ENCODE measurements at places on chromosomes 12 and 14.

GRCh38 chr14:100376751-100377171, 53.6 kb downstream of the SLC25A47 start:
- DNase-seq = no peak

DNA sequence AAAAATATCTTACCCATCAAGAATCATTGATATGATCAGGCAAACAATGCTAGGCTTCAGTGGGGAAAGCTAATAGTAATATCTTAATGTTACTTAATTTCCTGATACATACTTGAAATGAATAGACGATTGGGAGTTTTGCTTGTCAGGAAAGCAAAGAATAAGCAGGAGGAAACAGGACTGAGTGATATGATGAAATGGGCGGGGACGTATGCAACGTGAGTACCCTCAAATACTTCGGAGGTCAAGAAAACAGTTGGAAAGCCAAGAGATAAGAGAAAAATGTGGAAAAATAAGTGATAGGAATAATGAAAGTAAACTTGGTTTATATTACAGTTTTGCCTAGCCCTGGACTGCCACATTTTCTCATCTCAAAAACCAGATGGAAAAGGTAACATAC, 49.2 kb downstream of the METTL25 start:
- DNase-seq = no peak

DNA sequence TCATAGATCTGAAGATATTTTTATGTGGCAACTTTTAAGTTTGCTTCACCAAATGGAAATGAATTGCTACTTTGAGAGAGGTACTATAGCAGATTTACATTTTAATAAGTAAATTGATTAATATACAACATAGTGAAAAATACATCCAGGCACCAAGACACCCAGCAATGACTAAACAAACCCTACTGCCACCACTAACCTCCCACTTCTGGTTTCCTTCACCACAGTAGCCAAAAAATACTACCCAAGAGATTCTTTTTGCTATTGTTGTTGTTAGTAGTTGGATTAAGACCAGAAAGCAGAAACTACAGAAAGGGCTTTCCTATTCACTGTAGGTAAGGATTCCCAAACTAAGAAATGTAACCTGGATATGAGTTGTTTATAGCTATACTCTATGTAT, 54.1 kb downstream of the COCH start:
- DNase-seq = no peak

DNA sequence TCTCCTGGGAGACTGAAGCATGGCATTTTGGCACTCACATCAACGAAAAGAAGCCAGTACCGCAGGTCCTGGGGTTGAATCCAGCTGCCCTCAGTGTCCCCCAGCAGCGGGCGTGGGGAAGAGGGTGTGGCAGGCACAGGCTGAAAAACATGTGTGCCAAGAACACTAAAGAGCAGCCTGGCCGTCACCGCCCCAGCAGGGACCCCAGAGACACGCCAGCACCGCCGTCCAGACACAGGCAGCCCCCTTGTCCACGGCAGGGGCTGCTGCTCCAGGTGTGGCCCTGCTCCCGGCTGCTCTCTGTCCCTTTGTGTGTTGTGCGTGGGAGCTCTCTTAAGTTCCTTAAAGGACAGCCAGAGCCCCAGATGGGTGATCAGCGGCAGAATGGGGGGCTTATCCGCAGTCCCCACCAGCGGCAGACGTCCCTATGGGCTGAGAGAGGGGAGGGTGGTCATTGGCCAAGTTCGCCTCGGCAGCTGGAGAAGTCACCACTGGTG, 556 bp downstream of the PHETA1 start:
- no peak for DNase-seq

- DNase-seq = no peak
Observed at GRCh38 chr14:100549834-100550625, 37.2 kb downstream of the BEGAIN start.

DNA sequence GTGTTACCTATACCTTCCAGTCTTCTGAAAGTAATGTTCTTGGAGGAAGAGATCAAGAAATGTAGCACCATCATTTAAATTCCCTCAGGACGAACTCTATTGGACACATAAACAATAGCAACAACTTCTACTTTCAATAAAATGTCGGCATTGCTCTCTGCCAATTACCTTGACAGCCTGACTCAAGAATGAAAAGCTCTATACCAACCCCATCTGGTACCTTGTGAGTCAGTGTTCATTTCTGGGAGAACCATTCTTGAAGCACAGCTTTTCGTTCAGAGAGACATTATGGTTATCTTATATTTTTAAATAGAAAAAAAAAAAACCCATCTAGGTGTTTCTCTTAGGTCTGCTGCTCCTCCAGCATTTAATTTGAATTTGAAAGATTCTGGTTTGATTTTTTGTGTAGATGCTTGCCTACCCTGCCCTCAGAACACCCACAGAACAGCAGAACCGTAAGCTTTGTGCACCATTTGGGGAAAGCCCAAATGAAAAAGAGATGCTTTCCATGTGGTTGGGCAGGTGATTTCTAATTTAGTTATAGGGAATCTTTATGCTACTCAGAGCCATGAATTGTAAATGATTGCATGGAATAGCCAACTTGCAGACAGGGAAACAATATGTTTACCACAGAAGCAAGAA, 156.0 kb downstream of the SAMD4A start:
- DNase-seq = no peak

GRCh38 chr14:71693381-71693780, 238.8 kb upstream of the RGS6 start:
- no peak for DNase-seq

DNA sequence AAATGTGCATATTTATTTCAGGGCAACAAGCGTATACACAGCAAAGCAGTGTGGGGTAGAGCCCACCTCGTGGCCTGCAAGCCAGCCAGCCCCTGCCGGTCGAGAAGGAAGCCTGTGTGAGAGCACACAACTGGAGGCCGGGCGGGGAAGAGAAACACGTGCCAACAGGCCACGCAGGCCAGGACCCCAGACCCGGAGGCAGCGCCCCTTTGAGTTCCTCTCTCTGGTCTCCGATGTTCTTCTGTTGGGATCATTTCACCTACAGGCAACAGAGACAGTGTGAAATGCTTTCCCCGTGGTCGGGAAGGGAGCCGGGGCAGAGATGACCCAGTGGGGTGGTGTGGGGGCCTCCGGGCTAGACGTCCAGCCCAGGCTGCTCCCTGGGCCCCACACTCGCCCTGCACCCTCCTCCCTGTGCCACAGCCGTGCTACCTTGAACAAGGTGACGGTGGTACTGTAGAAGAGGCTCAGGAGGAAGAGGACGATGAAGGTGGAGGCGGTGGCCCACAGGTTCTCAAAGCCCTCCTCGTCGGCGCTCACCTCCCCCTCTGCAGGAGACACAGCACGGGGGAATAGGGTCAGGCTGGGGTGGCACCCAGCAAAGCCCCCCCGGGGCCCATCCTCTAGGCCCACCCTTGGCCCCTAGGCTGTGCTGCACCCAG, 325.5 kb downstream of the TMEM121 start:
- no peak for DNase-seq

- DNase-seq = no peak
Observed at GRCh38 chr14:41073544-41073943, 533.1 kb upstream of the LRFN5 start.

GRCh38 chr14:63180011-63180410, 24.2 kb upstream of the RHOJ start:
- no peak for DNase-seq

DNA sequence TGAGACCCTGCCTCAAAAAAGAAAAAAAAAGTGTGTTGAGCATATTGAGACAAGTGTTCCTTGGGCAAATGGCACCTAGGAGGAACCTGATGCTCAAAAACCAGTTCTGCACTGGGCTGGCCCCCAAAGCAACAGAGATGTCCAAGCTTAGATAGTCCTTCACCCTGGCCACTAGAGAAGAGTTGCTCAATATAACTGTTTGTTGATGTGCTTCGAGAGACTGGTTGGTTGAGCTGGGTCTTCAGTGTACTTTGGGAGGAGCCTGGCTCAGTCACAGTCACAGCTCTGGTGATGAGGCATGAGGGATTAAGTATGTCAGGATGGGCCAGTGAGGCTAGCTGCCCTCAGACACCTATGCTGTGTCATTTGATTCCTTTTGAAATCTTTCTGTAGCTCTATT, 38.0 kb downstream of the SLC2A14 start:
- DNase-seq = no peak

GRCh38 chr12:94460616-94460959, 921 bp upstream of the CEP83 start:
- no peak for DNase-seq

GRCh38 chr14:104505085-104506074, 74.2 kb upstream of the C14orf180 start:
- DNase-seq = no peak

DNA sequence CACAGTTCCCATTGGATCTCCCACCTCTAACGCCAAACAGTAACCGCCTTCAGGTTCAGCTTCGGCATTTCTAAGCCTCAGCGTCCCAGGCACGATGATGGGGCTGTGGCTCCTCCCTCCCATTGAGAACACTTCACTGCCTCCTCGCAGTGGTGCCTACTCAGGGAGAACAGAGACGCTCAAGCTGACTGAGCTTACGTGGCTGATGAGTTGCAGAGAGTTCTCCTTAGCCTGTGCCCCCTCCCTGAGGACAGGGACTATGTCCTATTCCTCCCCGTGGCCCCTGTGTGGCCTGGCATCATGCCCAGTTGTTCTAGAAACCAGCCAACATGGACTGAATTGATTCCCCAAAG, 87.0 kb downstream of the ITPK1 start:
- no peak for DNase-seq

DNA sequence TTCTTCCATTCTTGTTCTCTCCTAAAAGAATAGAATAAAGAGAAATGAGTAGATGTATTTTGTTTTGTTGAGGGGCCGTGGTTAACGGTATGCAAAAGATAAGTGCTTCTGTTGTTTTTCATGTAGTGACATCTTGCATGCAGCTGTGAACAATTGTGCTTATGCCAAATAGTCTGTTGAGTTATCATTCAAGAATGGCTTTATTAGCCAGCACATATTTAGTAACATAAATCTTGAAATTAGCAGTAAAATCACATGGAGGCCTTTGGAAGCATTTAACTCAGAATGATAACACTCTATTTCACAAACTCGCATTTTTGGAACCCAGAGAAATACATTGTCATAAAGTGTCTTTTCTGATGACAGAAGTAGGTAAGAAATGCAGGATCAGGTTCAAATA, 1772.0 kb upstream of the FLRT2 start:
- DNase-seq = no peak

DNA sequence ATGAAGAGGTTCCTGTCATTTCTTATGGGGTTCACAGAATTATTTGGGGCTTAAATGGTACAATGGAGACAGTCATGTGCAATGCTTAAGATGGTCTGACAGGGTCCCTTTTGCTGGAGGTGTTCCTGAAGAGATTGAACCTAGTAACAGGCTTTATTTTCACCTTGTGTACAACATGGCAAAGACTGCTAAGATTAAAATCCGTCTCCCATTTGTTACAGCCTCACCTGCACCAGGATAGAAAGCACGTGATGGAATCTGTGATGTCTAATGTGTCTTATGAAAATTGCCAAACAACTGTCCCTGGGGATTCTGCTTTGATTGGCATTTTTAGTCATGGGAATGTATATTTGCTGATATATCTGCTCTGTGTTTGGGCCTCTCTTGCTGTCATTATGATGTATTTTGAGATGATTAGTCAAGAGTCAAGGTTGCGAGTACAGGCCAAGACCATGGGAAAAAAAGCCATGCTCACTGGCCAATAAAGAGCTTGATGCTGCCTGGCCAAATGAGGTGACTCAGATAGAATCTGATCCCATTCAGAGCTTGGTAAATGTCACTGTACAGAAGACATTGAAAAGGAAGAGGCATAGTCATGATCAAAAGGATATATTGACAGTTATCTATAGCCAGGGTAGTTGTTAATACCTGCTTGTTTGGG, 96.1 kb downstream of the FLRT2 start:
- no peak for DNase-seq

- no peak for DNase-seq
Observed at GRCh38 chr12:94266796-94267536, 118.6 kb downstream of the PLXNC1 start.

GRCh38 chr14:34623506-34623905, 6.4 kb downstream of the SNX6 start:
- no peak for DNase-seq

DNA sequence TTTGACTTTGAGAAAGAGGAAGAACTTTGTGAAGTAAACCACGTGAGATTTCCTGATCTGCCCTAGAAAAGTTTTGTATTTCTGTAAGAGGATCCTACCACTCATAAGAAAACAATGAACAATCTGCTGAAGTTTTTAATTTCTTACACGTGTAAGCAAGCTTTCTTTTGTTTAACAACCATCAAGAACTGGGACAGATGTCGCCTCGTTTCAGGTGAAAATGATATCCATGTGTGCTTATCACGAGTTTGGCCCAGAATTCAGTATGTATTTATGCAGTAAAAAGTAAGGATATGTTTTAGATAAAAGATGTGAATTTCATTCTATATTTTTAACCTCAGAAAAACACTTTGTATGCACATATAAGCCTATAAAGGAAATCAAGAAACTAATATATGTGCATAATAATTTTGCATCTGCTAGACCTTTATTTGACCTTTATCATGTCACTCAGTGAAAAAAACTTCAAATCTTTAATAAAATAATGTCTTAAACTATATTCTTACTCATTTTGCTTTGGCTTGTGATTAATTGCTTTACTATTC, 56.9 kb upstream of the DHRS4 start:
- DNase-seq = no peak

DNA sequence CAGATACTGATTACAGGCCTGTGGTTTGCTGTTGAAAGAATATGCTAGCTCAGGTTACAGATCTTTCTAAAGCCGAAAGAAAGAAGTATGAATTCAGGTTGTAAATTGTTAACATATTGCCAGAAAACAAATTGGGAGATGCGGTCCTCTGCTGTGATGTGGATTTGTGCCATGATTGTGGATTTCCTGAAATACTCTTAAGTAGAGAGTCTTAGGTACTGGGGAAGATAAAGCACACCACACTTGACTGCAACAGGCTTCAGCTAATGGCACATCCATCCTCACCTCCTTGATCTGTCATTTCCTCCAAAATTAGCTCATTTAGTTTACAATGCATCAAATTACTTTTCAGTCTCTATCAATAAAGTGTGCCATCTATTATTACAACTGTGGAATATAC, 279.2 kb downstream of the SYT1 start:
- no peak for DNase-seq

- no peak for DNase-seq
Observed at GRCh38 chr14:79965896-79966295, 245.4 kb downstream of the DIO2 start.

GRCh38 chr14:93729993-93730392, 58.3 kb downstream of the PRIMA1 start:
- DNase-seq = no peak
